Hematopoietic multipotent progenitor cell (in vitro differentiated cells): ENCODE measurements at places on chromosomes 4 and X.

DNA sequence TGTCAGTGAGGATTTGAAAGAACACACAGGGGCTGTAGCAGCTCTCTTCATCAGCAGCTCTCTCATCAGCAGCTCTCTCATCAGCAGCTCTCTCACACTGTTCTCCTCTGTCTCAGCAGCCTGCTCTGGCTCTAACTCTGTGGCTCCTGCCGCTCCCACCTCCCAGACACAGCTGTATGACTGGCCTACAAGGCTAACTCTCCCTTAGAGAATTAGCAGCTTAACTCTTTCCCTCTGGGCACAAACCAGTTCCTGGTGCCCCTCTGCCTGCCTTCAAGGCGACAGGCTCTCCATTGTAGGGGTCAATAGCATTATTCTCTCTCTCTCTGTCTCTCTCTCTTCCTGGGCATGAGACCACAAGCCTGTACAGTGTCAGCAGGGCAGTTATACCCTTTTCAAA, 385.6 kb upstream of the PCDH10 start:
- no peak for DNase-seq

DNA sequence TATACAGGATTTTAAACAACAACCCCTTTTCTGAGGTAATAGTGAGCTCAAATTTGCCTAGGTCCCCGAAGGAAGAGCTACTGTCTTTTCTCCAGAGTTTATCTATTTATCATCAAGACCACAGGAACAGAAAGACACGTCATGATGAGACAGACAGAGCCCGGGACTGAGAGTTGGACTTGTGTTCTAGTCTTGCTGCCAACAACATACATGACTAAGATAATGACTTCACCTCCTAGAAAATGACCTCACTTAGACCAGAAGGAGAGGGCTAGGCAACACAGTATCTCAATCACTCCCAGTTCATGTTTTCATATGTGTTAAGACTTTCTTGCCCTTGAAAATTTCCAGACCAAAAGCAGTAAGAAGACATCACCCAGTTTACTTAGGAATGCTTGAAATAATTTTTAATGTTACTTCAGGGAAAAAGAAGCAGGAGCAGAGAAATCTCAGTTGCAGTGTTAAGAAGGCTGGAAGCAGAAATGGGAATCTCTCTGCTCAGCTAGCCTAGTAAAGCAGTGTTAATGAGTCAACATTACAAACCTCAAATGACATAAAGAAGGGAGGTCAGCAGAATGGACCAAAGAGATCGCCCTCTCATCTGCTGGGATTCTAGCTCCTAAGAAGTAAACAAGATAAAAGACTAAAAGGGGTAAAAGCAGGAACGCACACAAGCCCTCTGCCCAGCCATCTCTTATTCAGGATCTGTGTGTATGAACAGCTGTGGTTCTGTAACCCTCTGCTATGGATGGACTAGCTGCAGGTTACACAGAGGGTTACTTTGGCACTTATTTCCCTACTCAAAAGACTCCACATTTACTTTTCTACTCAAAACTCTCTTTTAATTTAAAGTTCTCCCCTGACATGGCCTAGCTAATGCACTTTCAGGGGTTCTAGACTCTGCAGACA, 24.8 kb downstream of the PDGFC start:
- DNase-seq: no peak

- no peak for DNase-seq
Observed at GRCh38 chr4:150325872-150326271, 247.6 kb downstream of the DCLK2 start.

DNA sequence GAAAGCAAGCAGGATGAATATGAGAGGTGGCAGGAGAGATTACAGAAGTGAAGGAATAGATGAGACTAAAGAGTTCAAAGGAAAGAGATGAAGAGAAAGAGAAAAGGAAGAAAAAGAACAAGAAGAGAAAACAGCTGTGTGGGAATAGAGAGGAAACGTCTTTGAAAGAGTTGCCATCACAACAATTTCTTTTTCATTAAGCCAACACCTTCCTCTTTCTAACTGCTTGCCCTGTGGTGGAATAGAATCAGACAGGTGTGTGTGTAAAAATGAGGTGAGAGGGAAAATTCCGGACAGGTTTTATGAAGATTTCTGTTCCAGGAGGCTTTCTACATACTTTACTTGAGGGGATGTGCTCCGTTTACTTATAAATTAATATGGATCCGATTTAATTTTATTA, 28.8 kb downstream of the DTHD1 start:
- DNase-seq: no peak

- no peak for DNase-seq
Observed at GRCh38 chr4:85527815-85528214, 52.9 kb downstream of the ARHGAP24 start.

DNA sequence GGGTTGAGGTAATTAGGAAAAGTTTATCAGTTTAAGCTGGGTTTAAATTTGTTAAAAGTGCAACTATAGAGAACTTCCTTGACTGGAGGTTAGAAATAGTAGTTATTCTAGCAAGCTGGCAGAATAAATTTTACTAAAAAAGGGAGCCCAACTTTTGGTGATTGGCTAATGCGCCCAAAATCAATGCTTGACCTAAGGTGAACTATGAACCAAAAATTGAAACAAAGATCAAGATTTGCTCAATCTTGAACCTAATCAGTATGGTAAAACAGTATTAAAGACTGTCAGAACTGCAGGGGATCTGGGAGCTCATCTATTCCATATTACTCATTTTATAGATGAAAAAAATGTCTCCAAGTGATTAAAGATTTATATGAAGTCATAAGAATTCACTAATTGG, 6.1 kb upstream of the SPATA18 start:
- DNase-seq: no peak

GRCh38 chr4:24104158-24104565, 214.3 kb upstream of the PPARGC1A start:
- no peak for DNase-seq

DNA sequence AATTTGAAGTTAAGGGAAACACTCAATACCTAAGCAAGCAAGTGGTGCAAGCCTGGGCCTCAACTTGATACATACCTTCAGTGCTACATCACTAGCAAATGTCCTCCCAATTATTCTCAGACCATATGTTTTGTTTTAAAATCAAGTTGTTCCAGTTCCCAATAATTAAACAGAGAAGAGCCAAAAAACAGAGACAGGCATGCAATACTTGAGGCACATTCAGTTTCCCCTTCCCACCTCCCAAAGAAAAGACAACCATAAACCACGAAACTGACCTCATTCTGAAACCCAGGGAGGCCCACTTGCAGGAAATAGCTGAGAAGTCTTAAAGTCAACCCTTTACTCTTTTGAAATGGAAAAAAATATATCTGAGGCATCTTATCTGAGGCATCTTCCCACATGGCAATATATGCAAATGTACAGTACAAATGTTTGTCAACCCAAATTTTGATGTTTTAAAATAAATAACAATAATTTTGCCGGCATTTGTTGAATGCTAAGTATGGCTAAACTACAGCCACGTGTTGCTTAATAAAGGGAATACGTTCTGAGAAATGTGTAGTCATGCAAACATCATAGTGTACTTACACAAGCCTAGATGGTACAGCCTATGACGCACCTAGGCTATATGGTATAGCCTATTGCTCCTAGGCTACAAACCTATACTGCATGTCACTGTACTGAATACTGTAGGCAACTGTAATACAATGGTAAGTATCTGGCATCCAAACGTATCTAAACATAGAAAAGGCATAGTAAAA, 147.5 kb downstream of the TSPAN5 start:
- no peak for DNase-seq

DNA sequence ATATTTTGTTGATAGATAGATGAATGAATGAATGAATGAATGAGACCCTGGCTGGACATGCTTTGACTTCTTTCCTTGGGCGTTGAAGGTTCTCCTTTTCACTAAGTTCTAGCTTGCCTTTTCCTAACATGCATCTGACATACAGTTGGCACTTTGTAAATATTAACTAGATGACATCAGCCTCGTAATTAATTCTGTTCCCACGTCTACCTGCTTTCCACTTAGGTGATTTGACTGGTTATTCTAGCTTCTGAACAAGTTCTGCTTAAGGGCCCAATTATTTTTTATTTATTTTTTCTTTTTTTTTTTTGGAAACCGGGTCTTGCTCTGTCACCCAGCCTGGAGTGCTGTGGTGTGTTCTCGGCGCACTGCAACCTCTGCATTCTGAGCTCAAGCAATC, 13.9 kb upstream of the RASL11B start:
- no peak for DNase-seq

- peak; percentile 53 for DNase-seq
Observed at GRCh38 chr4:149031399-149031798, 589.2 kb upstream of the NR3C2 start.

- DNase-seq: no peak
Observed at GRCh38 chr4:172707622-172708021, 461.0 kb upstream of the GALNT7 start.

DNA sequence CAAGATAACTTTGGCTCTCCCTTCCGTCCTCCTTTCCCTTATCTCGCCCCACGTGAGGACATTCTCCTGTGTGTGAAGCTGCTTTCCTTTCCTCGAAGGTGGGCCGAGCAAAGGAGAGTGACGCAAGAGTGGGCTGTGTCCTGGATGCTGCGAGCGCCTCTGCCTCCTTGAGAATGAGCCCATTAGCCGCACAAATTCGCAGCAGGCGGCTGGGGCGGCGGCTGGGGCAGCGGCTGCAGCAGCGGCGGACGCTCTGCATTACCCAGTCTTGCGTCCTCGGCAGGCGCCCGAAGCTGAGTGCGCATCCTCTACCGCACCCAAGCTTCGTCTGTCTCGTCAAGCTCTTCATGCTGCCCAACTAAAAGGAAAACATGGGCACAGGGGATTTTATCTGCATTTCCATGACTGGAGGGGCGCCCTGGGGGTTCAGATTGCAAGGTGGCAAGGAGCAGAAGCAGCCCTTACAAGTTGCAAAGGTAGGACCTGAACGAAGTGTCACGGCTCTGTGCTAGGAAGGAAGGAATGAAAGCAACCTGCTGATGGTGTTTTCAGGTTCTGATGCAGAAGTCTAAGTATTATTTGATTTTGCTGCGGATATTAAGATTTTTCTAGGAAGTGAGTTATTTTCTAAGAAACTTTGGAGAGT, at the start of gene SYNPO2:
Gene SYNPO2 (plus strand): TSS at position 189 of the 646 bp plus-strand sequence. CDS start 183 bp downstream, at position 372.
- DNase-seq: peak; percentile 31

GRCh38 chr4:24511371-24512063, 72.8 kb downstream of the DHX15 start:
- no peak for DNase-seq
